ENCODE measurements at places on chromosomes 6 and 20.

GRCh38 chr6:17987697-17988421 lies 424 bp upstream of the KIF13A start:
- DNase-seq = peak; percentile 74

DNA sequence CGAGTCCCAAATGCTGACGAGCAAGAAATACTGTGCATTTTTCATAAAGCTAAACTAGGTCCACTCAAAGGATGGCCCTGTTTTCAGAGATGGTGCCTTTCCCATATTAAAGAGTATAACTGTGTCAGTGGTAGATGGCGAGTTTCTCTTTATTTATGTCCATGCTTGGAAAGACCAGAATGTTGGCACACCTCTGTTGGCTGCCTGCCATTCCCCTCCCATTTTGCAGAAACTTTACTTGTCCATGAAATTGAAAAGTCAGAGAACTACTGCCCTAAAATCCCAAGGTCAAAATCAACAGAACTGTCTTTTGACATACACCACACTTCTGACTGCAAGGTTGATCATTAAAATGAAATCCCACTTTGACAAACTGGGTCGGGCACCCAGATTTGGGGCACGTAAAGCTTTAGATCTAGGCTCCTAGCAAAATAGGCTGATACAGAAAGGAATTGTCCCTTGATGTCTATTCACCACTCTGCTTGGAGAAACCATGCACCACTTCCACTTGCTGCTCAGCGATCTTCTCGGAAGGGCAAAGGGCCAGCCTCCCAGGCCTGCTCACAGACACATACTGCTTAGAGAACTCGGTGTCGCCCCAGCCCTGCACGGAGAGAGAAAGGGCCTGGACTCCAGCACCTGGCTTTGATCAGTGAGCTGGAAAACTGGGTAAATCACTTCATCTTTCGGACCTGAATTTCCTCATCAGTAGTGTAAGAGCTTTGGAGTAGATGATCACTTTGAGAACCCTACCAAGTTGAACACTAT lies 130.0 kb downstream of the AGPAT4 start:
- no peak for DNase-seq

GRCh38 chr6:102474041-102474807 lies 1080.7 kb downstream of the GRIK2 start:
- no peak for DNase-seq

DNA sequence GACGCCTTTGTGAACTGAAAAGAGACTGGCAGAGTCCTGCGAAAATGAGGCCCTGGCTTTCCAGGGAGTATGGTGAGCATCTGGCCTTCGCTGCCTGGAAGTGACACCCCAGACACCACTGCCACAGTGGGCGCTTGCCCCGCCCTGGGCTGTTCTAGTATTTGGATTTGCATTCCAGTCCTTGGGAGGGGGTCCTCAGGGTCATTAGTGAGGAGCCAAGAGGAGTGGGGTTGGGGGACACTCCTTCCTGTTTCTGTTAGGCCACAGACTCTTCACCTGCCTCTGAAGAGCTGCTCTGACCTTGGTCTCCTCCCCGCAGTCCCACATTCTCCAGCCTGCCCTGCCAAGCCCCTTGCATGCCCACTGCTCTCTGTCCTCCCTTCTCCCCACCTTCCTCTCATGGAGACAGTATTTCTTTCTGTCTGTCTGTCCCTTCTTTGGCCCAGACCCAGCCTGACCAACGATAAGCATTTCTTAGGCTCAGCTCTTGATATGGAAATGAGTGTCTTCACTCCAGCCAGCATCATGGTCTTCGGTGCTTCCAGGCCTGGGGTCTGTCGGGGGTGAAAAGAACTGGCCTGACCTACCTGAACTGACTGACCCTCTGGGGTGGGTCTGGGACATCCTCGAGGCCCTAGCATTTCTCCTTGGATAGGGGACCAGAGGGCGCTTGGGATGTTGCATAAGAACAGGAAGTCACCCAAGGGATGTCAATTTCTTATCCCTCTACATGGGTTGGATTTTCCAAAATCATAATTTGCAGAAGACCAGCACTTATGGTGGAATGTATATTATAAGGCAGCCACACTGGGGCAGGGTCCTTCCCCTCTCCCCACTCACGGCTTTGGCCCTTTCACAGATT lies 19.4 kb downstream of the SLC9A8 start:
- no peak for DNase-seq

DNA sequence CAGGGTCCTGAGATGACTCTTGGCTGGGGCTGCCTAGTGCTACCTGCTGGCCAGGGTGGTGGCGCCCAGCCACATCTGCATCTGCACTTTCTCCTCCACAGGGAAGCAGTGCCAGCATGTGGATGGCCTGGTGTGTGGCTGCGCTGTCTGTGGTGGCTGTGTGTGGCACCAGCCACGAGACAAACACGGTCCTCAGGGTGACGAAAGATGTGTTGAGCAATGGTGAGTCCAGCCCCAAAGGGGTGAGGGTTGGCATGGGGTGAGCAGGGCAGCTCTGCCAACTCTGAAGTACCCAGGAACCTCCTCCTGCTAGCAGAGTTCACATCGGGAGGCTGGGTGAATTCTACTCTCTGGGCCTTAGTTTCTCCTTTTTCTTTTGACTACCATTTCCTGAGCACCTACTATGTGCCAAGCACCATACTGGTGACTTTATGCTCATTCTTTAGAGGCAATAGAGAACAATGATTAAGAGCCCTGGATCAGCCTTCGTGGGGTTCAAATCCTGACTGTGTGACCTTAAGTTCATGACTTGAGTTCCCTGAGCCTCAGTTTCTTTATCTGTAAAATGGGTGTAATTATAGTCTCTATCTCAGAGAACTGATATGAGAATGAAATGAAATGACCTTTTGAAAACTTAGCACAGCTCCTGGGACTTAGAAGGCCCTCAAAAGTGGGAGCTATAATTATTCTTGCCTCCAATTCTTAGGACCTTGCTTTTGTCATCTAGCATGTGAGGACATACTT lies 2.1 kb downstream of the BPIFB4 start:
- DNase-seq = no peak

- no peak for DNase-seq
Measured at GRCh38 chr20:19945732-19946670, 71.2 kb upstream of the NAA20 start.

DNA sequence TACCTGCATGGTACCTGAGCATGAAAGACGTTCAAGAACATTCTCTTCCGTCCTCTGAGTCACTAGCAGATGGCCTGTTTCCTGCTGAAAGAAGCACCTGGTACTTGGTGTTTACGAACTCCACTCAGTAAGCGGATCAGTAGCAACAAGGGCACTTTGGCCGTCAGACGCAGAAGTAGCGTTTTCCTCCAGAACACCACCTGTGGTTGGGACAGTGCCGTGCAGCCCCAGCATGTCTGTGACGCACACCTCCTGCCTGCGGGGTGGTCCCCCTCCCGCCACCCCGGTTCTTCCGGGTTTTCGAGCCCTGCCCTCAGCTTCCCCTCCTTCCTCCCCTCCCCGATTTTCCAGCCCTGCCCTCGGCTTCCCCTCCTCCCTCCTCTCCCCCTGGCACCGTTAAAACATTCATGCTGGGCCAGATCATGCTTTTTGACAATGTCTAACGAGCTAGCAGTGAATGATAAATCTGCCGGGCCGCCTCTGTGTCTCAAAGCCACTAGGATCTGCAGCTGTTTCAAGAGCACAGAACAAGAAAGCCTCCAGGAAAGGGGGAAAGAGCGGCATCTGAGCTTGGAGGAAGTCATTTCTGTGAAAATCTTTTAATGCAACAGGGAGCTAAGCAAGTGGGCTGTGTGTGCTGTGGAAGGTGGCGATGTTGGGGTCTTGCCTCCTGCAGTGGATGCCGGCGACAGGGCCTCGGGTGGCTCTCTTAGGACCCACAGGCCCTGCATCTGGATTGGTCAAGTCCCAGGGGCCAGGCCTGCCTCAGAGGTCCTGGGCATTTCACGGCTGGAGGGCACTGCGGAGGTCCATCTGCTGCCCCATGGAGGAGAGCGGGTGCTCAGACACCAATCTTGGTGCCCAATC lies 207.9 kb downstream of the ERMARD start:
- DNase-seq = peak; percentile 63

Measured in left hindlimb (tissue), 1 donor.